ENCODE measurements at places on chromosomes 3 and 15.

GRCh38 chr3:20015525-20015924 lies 3.5 kb upstream of the PP2D1 start:
- DNase-seq, result no peak

GRCh38 chr3:32432045-32432710 lies 40.5 kb downstream of the CMTM7 start:
- DNase-seq, result no peak

- no peak for DNase-seq
Measured at GRCh38 chr3:52399593-52399992, 45.3 kb downstream of the SEMA3G start.

DNA sequence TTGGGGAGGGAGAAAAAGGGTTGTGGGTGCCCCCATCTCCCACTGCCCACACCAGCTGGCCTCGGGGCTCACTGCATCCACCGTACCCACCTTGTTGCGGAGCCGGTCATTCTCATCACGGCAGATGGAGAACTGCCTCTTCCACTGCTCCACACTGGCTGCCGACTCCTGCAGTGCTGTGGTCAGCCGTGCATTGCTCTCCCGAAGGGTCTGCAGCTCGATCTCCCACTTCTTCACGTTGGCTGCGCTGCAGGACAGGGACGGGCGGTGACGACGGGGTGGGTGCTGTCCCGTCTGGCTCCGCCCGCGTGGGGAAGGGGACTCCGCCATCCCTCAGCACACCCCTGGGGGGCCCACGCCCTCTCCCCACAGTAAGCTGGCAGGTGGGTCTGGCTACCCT lies 45.1 kb downstream of the WHAMM start:
- DNase-seq, result no peak

- no peak for DNase-seq
Measured at GRCh38 chr3:197014942-197015575, 14.6 kb downstream of the MELTF start.

- no peak for DNase-seq
Measured at GRCh38 chr3:23979569-23979968, 34.5 kb downstream of the NR1D2 start.

GRCh38 chr3:157067114-157067513 lies 92.8 kb downstream of the CCNL1 start:
- DNase-seq, result no peak

DNA sequence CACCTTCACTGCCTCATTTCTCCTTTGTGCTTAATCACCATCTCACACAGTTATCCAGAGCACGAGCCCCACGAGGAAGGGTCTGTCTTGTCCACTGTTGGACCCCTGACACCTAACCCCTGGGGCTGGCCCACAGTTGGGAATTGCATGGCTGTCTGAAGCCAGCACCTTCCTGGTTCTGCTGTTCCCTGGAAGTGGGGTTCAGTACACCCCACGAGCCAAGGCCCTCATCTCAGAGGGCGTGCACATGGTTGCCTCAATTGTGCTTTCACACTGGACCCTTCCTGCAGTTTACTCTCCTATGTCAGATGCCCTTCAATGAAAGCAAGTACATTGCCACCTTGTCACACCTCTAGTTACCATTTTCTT lies 30.7 kb downstream of the BTD start:
- DNase-seq, result no peak

- DNase-seq, result no peak
Measured at GRCh38 chr3:36097209-36097608, 283.1 kb upstream of the STAC start.

- peak; percentile 28 for DNase-seq
Measured at GRCh38 chr3:197003461-197004385, 25.9 kb downstream of the MELTF start.

DNA sequence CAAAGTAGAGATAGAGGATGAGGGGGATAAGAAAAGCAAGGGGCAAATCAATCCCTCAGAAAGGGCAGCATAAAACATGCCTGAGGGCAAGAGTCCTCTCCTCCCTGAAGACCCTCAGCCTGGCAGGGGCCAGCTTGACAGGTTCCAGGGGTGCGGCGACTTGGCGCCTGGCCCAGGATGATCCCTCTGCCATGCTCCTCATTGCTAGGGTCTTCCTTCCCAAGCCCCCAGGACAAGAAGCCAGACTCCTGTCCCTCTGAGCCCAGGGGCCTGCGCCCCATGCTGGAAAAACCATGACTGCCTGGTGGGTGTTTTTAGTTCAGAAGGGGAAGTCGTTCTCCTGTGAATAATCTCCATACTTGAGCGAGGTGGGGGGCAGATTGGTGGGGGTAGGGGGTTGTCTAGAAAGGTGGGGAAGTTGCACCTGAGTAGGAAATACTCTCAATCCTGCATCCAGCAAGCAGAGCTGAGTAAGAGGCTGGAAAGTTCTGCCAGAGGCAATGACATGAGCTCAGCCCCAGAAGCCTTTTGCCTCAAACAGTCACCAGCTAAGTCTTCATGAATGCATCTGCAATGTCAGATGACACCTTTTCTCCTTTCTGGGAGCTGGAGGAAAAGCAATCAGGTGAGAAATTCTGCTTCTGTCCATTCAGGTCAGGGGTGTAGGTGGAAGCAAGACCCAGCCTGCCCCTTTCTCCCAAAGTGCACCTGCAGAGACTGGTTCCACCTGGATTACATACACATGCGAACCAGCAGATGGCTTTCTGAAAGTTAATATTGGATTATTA lies 18.3 kb downstream of the SLC12A8 start:
- DNase-seq, result no peak
